NCI-H510A (cell line): ENCODE measurements at places on chromosomes 4 and X.

DNA sequence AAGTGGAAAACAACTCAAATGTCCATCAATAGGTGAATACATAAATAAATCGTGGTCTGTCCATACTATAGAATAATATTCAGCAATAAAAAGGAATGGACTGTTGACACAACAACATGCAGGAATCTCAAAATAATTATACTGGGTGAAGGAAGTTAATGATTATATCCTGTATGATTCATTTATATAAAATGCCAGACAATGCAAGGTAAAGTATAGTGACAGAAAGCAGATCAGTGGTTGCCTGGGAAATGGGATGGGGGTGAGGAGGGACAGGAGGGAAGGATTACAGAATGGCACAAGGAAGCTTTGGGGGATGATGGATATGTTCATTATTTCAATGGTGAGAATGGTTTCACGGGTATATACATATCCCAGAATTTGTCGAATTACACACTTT, 12.3 kb downstream of the PYURF start:
- DNase-seq = no peak

GRCh38 chrX:136687457-136687856, 39.5 kb downstream of the CD40LG start:
- no peak for DNase-seq

GRCh38 chrX:14043209-14043608, 13.5 kb upstream of the GEMIN8 start:
- DNase-seq = no peak

DNA sequence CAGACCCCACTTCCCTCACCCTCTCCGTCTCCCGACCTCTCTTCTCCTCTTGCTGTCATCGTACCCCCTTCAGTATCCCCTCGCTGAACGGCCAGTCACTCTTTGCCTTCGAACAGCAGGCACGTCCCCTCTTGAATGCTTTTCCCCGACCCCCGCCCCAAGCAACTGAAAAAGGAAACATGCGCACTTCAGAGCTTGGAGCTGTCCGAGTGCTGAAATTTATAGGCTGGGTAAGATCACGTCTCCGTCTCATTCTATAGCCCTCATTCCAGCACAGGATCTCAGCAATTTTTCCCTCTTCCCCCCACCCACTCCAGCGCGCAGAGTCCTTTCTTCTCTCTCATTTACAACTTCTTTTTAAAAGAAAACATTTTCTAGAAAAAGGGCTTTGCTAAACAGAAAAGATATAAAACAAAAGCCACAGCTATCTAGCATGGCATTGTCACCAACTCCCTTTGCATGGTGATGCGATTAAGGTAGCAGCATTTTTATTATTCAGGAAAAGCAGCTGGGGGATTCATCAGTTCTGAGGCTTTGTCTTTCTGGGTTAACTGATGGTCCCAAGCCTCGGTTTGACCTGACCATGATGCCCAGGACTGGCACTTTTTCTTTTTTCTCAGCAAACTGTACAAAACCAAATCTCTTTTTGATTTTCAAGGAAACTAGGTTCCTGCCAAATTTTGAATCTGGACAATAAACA, at the start of gene GLRA2:
TSS of gene GLRA2 (plus strand) at position 247 of the 700 bp plus-strand sequence. CDS start 522 bp downstream, outside the sequence.
- DNase-seq = no peak

GRCh38 chr4:38411092-38411491, 252.9 kb upstream of the KLF3 start:
- DNase-seq = no peak

GRCh38 chr4:142373610-142374009, 472.5 kb downstream of the INPP4B start:
- DNase-seq = no peak

GRCh38 chr4:79598801-79599200, 190.8 kb upstream of the GK2 start:
- no peak for DNase-seq

DNA sequence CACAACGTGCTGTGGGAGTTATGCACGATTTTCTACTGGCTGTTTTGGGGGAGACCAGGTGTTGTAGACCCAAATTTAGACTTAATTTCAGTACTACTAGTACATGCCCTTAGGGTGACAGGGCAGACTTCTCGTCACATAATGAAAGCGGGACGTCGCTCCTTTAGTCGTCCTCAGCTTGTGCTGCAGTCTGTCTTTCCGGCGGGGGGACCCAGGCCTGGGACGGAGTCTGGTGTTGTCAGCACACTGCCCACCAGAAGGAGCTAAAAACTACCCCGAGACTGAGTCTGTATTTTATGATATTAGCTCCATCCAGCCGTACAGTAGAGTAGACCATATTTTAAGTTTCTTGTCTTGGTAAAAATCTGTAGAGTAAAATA, 35.5 kb downstream of the NOP14 start:
- no peak for DNase-seq

GRCh38 chrX:130340271-130340670, 552 bp downstream of the SLC25A14 start:
- no peak for DNase-seq

DNA sequence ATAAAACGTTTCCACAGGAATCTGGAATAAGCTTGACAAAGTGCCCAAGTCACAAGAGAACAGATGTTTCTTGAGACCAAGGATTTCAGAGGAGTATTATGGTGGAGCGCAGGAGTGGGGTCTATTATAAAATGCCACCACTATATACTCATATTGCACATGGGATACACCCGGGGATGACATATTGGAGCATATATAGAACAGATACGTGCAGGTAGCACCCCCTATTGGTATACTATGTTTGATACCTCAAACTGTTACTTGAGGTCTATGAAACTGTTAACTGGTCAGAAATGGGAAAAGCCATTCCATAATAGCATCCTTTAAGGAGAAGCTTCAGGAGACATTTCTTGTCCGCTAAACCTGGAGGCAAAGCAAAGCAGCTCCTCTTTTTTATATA, 86.0 kb downstream of the PCYT1B start:
- no peak for DNase-seq

GRCh38 chr4:47899639-47900038, 14.7 kb downstream of the NFXL1 start:
- DNase-seq = no peak

DNA sequence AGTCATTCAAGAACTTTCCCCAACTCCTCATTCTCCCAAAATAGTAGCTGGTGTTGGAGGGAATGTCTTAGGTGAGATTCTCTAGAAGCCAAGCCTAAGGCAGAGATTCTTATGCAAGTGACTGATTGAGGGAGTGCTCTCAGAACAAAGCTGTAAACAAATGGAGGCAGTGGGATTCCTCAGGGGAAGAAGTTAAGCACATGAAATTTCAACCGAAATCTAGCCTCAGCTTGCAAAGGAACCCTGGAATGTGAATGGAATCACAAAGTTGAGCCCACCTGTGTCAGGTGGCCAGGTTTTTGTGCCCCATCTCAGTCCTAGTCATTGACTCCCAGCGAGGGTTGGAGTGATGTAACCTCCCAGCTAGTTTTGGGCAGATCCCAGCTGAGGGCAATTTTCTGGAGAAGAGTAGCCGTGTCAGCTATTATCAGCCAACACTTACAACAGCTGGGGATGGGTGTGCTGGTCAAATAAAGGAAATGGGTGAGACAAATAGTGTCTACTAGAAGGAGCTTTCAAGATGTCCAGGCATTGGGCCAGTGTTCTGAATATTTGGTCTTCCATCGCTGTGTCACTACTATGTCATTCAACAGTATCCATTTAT, 29.7 kb upstream of the FGF2 start:
- no peak for DNase-seq

GRCh38 chr4:38691251-38692008, 27.4 kb downstream of the KLF3 start:
- DNase-seq = no peak

DNA sequence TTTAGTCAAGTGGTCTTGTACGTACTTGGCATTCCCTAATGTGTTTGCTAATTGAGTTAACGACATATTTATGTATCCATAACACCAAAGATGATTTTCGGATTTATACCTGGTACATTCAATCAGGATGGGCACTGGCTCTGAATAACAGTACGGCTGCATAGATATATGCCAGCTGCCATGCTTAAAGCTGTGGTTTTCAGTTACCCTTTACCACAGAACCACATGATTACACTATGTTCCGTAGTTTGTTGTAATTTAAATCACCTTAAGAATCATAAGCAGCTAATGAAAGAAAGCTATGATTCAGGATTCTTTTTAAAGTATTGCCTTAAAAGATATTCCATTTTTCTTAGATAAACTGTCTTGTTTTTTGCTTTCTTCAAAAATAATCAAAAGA, 53.6 kb downstream of the FIP1L1 start:
- DNase-seq = no peak

GRCh38 chrX:65999029-65999562, 40.8 kb downstream of the VSIG4 start:
- DNase-seq = no peak

- peak; percentile 2 for DNase-seq
Measured at GRCh38 chr4:24988776-24989175, 42.0 kb downstream of the LGI2 start.

DNA sequence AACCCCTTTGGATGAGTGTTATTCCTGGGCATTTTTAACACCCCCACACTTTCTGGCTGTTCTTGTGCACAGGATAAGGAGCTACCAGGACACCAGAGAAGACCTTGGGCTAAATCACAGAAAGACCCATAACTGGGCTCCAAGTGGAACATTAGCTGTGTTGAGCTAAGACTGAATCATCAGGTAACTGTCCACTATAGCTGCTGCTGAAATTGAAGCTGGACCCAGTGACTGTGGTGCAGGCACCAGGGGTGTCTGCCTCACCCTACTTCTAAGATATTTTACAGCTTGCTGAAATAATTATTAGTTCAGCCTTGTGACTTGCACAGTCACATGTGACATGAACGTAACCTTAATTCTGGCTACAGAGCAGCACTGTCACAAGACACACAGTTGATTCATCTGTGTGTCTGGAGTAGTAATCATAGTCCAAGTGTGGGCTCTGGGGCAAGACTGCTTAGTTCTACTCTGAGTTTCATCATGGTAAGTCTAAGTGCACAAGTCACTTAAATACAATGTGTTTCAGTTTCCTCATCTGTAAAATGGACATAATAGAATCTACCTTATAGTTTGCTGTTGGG, 127.4 kb downstream of the SLC39A8 start:
- no peak for DNase-seq

GRCh38 chr4:41211951-41212615, 2.3 kb downstream of the APBB2 start:
- no peak for DNase-seq
